Activated CD8-positive, alpha-beta memory T cell treated with anti-CD3 and anti-CD28 coated beads for 1 hour (primary cell): ENCODE measurements at places on chromosomes 3 and 15.

GRCh38 chr15:96150254-96150653 lies 180.2 kb upstream of the NR2F2 start:
- no peak for DNase-seq

GRCh38 chr3:23979569-23979968 lies 34.5 kb downstream of the NR1D2 start:
- DNase-seq: no peak

DNA sequence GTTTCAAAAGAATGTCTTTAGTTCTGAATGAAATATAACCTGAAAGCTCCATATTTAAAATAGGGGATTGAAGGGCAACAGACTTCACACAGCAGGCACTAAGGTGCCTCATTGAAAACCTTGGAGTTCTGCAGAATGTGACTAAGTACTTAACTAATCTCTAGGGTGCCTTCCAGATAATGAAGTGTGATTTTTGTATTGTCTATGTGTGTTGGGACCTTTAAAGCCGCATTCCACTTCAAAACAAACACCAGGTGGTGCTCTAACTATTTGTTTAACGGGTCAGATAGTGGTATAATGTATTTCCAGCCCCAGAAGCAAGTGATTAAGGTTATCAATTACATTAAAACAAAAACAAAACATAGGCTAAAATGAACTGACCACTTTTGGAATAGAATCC lies 28.0 kb downstream of the TFG start:
- DNase-seq: no peak

DNA sequence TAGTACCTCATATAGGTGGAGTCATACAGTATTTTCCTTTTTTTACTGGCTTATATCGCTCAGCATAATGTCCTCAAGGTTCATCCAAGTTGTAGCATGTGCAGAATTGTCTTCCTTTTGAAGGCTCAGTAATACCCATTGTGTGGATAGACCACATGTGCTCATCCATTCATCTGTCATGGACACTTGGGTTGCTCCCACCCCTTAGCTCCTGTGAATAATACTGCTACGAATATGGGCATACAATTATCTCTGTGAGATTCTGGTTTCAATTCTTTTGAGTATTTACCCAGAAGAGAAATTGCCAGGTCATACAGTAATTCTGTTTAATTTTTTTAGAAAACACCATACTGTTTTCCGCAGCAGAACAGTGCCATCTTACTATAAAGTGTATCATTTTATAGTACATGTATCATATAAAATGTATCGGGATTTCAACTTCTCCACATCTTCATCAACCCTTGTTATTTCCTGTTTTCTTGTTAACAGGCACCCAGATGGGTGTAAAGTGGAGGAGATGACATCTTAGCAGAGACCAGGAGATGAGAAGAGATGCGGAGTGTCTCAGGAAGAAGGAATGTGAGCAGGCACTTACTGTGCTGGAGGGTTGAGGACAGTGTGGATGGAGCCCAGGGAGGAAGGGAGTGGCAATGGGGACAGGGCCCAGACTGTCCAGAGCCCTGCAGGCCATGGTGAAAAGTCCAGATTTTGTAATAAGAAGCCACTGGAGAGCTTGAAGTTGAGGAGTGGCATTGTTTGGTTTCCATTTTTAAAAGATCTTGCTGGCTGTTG lies 27.0 kb upstream of the PRR23E start:
- no peak for DNase-seq

DNA sequence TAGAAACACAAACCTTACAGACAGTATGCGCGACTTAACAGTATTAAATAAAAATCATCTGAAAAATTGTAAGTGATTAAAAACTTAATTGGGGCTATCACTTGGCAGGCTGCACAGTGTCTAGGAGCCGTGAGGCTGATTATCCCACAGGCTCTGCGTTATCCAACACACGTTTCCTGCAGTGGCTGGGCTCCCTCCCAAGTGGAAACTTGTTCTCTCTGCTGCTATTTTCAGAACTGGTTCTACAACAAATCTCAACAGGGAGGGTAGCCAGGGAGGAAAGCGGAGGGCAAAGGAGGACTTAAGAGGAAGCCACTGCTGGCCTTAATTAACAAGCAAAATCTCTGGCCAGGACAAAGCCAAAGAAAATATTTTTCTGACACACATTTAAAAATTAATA lies 555.2 kb downstream of the MAGI1 start:
- DNase-seq: no peak

GRCh38 chr15:60021589-60022378 lies 17.7 kb downstream of the FOXB1 start:
- DNase-seq: no peak

DNA sequence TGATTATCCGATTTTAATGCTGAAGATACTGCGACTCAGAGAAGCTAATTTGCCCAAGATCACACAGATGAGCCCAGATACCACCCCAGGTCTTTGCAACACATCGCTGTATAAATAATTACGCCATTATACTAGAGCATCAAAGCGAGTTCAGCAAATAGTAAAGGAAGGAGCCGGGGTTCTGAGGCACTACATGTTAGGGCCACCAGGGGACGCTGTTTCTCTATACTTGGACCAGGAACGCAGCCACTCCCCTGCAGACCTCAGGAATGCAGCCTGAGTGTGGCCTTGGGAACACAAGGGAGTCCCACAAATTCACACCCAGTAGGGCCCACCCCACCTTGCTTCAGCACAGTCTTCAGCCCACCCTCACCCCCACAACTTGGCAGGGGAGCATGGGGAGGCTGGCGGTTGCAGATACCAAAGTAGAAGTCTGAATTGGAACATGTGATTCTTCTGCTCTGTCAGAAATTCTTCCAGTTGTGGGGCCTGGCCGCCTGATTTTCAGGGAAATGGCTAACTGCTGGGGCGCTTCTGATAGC lies 57.8 kb upstream of the RYK start:
- DNase-seq: peak; percentile 44

GRCh38 chr3:1578124-1578806 lies 485.4 kb downstream of the CNTN6 start:
- no peak for DNase-seq

DNA sequence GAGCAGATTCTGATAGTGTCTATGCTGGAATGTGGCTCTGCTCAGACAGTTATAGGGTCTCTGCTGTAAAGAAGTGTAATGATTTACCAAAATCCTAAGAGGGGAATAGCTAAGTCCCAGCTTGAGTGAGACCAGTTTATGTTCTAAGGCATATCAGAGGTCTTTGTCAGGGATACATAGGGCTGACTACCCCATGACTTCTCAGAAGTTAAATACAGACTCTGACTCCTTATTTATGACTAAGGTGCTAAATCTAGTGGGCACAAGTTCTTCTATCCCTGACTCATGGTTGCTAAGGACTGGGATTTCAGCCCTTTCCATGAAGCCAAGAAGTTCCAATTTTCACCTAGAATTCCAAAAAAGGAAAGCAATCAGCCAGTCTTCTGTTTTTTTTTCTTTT lies 192.6 kb upstream of the POU1F1 start:
- DNase-seq: no peak

GRCh38 chr15:57614241-57614640 lies 22.5 kb downstream of the MYZAP start:
- no peak for DNase-seq

DNA sequence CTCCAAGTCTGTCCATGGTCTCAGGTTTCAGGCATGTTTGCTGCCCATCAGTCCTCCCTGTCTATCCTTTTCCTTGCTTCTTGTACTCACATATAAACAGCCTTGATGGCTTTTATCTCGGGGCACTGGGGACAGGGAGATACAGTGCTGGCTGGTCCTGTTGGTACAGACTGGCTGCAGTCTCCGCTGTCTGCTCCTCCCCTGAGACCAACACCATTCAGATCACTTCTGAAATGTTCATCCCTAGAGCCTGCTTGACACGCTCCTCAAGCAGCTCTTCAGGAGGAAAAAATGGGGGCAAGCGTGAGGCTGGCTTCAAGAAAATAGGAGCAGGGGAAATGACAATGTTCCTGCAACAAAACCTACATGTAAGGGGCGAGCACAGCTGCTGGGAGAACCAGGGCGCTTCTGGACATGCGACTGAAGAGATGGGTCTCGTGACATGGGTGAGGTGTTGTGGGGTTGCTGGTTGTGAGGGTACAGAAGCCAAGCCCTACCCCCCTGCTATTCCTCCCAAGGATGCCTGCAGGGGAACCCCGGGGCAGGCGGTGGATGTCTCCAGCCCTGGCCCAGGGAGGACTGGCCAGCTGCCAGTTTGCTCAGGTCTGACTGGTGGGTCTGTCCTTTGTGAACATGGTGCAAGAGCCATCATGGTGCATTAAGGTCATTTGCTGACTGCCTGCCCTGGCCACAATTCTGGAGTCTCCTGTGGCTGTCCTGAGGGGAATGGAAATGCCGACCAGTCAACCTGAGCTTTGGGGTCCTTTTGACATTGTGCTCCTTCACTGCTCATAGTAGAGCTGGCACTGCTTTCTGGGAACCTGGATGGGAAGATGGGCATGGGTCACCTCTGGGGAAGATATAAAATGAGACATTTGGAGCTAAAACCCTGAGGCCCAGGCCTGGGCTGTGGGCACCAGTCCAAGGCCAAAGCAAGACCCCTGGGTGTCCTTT lies 40.1 kb downstream of the KY start:
- no peak for DNase-seq

- no peak for DNase-seq
Observed at GRCh38 chr15:91861223-91861622, 7.7 kb downstream of the SLCO3A1 start.

- no peak for DNase-seq
Observed at GRCh38 chr3:88912294-88912877, 195.0 kb upstream of the EPHA3 start.

- no peak for DNase-seq
Observed at GRCh38 chr3:42118762-42119361, 27.7 kb downstream of the TRAK1 start.

GRCh38 chr3:72347819-72348319 lies 500.4 kb downstream of the SHQ1 start:
- peak; percentile 27 for DNase-seq

DNA sequence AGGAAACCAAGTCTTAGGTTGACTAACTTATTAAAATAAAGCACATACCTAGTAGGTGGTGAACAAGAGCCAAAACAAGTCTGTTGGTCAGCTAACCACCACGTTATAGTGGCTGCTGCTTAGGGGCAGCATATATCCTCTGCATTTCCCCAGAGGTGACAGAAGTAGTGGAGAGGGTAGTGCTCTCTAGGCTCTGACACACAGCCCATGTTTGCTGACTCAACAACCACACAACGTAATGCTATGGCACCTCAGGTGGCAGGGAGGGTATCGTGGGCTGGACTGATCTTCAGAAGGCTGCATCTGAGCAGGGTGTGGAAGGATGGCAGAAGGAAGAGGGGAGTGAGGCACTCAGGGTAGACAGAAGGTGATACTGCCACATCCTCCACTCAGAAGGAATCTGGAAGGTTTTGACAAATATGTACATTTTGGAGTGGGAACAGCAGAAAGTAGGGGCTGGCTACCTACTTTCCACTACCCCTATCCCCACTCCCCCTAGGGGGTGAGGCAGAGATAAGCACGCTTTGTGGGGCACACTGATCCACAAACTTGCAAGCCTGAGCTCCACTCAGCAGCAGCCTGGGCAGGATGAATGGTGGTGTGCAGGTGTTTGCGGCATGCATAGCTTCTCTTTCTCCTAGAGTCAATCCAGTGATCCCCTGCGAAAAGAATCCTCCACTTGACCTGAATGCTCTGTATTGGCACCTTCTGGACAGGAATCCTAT lies 178.1 kb downstream of the RORA start:
- DNase-seq: no peak

DNA sequence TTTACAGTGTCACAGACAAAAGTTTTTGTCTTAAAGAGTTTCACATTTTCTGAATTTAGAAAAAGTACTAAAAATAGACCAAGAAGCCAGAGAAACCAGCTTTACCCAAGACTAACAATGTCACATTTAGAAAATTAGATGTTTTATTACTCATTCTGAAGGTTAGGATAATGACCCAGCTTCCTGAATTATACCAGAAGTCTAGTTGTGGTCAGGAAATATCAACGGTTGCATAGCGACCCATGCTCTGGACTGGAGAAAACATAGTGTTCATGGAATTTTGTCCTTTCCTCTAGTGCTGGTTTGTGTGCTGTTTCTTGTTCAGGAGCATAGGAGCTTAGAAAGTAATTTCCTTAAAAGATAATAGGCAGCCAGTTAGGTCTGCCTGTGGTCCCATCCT lies 59.0 kb downstream of the DPPA2 start:
- no peak for DNase-seq

- no peak for DNase-seq
Observed at GRCh38 chr3:73096169-73096568, 34.7 kb downstream of the EBLN2 start.

GRCh38 chr3:52831500-52832301 lies 1.2 kb upstream of the ITIH4 start:
- no peak for DNase-seq

DNA sequence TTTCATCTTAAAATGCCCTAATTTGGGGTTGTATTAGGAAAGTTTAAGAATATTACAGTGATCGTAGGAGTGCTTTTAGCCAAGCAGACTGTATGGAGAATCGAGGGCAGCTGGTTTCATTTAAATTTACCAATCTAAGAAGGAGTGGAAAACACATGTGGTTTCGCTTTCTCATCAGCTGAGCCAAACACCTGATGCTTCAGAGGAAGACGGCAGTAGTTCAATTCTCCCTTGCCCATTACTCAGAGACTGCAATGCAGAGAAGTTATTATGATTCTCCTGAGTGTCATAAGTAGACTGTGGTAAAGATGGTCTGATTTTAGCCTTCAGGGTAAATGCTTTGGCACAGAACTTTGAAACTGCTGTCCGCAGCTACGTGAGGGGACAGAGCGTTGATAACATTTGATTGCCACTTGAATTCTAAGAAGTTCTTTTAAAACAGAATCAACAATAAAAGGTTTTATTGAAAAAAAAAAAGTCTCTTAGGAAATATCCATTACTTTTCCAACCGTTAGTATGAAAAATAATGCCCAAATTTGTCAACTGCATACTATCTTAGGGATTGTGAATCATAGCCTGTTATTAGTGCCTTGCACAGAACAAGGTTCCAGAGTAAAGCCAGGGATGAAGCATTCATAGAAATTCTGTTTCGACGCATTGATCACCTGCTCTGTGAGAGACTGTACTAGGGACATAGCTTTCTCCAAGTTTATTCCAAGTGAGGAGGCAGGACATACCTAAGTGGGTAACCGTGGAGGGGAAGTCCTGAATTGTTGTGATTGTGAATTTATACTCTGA lies 25.6 kb downstream of the LYSMD4 start:
- no peak for DNase-seq

GRCh38 chr3:100103558-100104441 lies 10.5 kb downstream of the FILIP1L start:
- DNase-seq: no peak

GRCh38 chr15:70867911-70868467 lies 14.0 kb upstream of the LARP6 start:
- DNase-seq: no peak

DNA sequence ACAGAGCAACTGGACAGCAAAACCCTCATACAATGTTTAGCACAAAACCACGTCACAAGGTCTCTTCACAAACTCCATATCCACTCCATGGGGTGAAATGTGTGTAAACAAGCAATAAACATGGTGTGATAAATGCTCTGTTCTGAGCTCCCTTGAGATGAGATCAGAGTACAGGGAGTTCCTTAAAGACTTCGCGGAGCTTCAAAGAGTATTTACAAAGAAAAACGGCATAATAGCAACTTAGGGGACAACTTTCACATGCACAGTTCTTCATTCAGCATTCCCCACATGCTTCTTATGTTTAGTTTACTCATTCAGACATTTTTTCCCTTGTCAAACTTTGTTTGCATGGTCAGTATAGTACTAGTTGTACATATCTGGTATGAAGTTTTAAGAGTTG lies 52.5 kb upstream of the SUCLG2 start:
- DNase-seq: no peak

GRCh38 chr3:152505926-152506325 lies 237.2 kb downstream of the MBNL1 start:
- DNase-seq: no peak
